ENCODE measurements at places on chromosomes 2 and 18.

GRCh38 chr18:567122-567521 lies 13.1 kb upstream of the CETN1 start:
- no peak for DNase-seq

GRCh38 chr2:16656784-16657391 lies 8.7 kb downstream of the CYRIA start:
- no peak for DNase-seq

DNA sequence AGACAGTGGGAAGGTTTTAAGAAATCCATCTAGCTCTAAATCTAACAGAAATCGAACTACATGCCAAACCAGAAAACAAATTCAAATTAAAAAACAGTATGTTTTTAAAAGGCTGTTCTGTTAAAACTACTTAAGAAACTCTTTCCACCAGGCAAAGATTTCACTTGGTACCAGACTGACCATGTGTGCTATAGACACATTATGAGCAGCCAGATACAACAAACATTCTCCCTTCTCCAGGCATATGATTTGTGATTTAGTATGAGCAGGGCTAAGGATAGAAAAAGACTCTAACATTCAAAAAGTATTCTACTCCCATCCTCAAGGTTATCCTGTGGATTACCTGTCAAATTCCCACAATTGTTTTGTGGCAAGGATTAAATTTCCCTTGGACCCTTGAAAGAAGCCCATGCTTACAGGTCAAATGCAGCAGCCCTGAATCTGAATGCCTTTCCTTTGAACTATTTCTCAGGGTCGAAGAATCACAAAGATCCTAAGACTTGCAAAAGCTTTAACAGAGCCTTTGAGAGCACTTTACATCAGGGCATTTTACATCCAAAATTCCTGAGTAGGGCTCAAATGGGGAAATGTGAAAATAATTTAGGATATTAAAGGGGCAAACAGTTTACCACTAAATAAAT lies 42.5 kb upstream of the TTC32 start:
- no peak for DNase-seq

- DNase-seq = peak; percentile 46
Measured at GRCh38 chr2:113842919-113843736, 46.8 kb upstream of the ACTR3 start.

DNA sequence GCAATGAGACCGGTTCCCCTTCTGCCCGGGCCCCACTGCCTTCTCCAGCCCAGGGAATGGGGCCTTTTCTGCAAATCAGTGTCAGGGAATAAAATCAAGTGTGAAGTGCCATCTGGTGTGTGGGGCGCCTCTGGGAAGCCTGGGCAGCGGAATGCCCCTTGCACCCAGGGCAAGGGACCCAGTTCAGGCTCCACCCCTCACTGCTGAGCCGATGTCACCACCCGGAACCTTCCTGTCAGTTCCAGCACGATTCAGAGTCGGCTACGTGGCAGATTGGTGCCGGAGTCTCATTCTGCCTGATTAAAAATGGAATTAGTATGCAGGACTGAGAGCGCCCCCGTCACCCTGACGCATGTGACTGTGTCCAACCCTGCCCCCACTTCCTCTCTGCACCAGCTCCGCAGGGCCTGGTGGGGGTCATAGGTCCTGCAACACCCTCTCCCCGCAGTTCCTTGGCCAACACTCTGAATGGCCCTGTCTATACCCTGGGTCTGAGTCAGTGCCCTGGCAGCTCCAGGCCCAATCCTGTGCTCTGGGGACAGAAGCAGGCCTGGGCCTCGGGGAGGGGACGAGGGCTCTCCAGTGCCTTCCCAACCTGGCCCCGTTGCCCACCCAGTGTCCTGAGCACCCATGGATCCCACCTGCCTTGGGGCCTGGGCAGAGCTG lies 8.2 kb upstream of the ALPI start:
- DNase-seq = no peak

DNA sequence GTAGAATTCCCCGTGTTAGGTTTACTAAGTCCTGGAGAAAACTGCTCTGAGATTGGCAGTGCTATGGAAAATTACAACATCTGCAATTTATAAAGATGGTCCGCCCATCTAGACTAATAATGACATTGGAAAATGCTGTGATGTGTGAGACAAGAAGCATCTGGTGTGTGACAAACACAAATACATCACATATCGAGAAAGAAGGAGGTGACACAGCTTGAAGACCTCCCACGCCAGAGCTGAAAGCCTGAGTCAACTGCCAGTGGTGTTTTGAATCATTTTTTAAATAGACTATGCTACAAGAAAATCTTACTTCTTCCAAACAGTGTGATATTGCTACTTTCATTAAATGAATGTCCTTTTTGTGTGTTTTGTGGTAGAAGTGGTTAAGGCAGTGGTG lies 8.6 kb upstream of the ANO7 start:
- DNase-seq = peak; percentile 31

DNA sequence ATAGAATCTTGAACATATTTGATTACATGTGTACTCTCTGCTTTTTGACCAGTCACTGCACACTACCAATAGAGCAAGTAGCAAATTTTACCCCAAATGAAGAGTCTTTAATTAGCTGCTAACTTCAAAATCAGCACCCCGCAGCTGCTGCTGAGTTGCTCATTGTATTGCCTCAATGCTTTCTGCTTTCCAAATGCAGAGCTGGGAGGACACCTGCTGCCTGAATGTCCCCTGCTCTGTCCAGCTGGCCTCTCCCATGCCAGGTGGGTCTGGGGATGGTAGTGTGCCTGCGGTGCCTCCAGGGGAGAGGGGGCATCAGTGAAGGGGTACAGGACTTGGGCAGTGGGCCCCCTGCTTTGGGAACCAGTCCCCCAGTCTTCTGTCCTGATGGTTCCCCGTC lies 184.8 kb downstream of the PRKCE start:
- no peak for DNase-seq

- no peak for DNase-seq
Measured at GRCh38 chr18:11749305-11749704, 60.2 kb downstream of the GNAL start.

- no peak for DNase-seq
Measured at GRCh38 chr2:111205774-111206173, 85.1 kb downstream of the BCL2L11 start.
